NCI-H1694 (cell line): ENCODE measurements at places on chromosomes 16 and 17.

DNA sequence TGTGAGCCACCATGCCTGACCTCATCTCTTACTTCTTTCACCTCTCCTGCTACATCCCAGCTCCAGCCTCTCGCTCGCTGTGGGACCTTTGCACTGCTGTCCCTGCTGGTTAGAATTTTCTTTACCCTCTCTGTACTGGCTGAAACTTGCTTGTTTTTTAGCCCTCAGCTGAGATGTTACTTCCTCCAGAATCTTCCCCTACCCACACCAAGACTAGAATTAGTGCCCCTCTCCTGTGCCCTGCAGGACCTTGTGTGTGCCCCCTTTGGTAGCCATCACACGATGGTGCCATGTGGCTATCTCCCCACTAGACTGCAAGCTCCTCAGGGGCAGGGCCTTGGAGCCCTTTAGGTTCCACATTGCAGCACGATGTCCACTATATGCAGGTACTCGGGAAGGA is 84.1 kb downstream of the AIPL1 start:
- no peak for DNase-seq

DNA sequence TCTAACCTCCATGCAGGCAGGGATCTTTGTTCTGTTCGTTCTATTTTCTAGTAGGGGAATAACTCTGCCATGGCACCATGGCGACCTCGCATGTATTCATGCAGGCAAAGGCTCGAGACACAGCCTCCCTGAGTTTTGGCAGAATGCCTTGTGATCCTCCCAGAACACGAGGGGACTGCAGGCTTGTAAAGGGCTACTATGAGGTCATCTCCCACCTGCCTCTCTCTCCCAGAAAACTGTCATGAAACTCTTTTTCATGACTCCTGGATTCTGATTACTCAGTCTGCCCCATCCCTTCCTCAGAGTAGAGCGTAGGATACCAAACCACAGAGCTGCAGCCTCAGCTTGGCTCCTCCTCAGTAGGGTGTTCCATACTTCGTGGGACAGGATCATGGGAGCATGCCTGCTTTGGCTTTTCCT is 64.3 kb downstream of the IGF2BP1 start:
- no peak for DNase-seq

- peak; percentile 42 for DNase-seq
These were observed 13.4 kb upstream of the TAOK1 start for GRCh38 chr17:29376667-29377270.

GRCh38 chr16:56931271-56931891 is 561 bp upstream of the HERPUD1 start:
- no peak for DNase-seq

GRCh38 chr17:17401271-17401781 is 75.5 kb upstream of the MED9 start:
- peak; percentile 16 for DNase-seq

- DNase-seq, result peak; percentile 92
These were observed 126.1 kb upstream of the PLCG2 start for GRCh38 chr16:81652798-81653505.

GRCh38 chr16:68823401-68824135 is 19.8 kb upstream of the TANGO6 start:
- DNase-seq, result no peak

DNA sequence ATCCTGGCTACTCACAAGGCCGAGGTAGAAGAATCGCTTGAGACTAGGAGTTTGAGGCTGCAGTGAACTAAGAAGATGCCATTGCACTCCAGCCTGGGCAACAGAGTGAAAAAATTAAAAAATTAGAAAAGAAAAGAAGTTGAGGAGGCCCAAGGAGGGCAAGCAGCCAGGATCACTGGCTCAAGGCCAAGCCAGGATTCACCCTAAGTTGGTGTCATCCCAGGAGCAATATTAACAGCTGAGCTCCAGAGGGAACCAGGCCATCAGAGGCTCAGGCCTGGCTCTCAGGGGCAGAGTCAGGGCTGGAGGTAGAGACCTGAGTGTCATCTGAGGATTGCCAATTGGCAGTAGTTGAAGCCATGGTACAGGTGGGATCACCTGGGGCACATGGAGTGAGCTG is 20.7 kb downstream of the DRC3 start:
- DNase-seq, result no peak

GRCh38 chr17:17032131-17032692 is 10.0 kb upstream of the MPRIP start:
- no peak for DNase-seq

- no peak for DNase-seq
These were observed 9.3 kb downstream of the RIPOR1 start for GRCh38 chr16:67537636-67538591.

DNA sequence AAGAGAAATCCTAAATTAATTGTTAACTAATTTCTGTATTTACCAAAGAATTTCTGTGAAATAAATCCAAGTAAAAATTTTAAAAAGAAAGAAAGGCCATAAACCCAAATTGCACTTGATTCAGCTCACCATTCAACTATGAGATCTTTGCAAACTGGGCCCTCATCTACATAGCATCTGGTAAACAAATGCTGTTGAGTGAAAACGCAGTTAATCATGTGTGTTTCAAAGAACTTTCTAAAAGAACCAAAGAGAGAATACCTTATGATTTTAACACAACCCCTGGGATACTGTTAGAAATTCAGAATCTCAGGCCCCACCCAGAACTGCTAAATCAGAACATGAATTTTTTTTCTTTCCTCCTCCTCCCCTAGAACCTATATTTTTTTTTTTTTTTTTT is 16.6 kb downstream of the CRLF3 start:
- DNase-seq, result no peak
